ENCODE measurements at places on chromosomes 1 and 21.
A peak's percentile ranks its signal among the peaks of the same experiment; 100 is the strongest.

- no peak for DNase-seq
Measured at GRCh38 chr1:94063379-94063778, 57.6 kb downstream of the ABCA4 start.

DNA sequence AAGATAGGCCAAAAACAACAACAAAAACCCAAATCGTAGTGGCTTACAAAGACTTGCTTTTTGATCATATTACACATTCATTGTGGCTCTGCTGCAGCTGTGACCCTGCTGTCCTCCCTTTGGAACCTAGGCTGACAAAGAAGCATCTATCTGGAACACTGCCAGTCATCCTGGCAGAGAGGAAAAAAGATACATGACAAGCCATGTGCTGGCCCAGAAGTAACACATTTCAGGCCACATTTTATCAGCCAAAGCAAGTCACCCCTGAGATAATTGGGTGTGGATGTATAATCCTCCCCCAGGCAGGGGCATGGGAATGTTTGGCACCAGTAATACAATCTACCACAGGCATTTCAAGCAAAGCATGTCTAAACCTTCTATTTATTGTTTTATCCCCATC lies 37.2 kb upstream of the AGO1 start:
- no peak for DNase-seq

- no peak for DNase-seq
Measured at GRCh38 chr1:94716965-94717364, 103.2 kb upstream of the SLC44A3 start.

DNA sequence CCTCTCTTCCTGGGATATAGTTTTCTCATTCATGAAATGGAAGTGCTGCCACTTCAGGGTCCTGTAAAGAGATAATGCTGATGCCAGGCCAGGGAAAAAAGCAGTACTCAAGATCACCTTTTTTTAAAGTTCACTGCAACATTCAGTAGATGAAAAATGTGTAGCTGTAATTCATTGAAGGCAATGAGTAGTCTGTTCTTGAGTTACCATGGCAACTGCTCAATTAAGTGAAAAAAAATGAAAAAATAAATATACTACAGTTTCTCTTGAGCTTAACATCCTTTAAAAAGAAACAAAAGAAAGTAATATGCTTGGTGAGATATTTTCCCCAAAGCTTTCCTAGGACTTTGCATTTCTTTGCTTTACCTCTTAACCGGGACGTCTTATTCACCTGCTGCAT lies 183.3 kb downstream of the AK5 start:
- DNase-seq: no peak

DNA sequence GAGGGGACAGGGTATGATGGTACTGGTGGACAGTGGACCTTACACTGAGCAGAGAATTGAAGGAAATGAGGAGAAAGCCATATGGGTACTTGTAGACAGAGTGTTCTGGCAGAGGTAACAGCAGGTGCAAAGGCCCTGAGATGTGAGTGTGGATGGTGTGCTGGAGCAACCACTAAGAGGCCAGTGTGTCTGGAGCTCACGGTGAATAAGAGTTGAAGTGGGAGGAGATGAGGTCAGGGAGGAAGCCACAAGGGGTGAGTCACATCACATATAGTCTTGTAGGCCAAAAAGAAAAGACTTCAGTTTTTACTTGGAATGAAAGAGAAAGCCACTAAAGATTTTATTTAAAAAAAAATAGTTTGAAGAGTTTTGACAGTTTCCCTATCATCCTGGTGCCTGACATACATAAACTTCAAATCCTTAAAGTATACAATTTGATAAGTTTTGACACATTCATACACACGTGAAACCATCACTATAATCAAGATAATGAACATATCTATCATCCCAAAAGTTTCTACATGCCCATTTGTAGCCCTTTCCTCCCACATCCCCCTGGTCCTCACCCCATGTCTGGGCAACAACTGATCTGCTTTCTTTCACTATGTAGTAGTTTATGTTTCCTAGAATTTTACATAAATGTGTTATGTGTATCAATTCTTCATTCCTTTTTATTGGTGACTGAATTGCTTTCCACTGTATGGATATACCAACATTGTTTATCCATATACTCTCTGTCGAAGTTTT lies 148.4 kb downstream of the GPATCH2 start:
- no peak for DNase-seq

DNA sequence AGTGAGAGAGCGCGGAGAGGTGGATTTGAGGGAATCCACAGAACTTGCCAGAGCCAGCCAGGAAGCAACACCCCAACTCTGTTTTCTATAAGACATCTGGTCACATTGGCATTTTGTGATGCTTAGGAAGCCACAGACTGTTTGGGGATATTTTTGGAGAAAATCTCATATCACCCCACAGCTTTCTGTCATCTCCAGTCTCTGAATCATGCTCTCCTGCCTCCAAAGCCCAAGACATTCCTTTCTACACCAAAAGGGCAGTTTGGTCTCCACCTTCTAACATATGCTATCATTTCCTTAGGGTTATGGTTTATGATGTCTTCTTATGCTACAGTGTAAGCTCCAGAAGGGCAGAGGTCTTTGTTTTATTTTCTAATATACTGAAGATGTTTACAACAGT lies 14.4 kb upstream of the BCL10 start:
- no peak for DNase-seq

- DNase-seq: no peak
Measured at GRCh38 chr1:183149273-183149672, 36.8 kb upstream of the LAMC2 start.

- DNase-seq: no peak
Measured at GRCh38 chr1:214396330-214396729, 115.4 kb downstream of the SMYD2 start.

GRCh38 chr1:234916840-234917239 lies 211.8 kb downstream of the TOMM20 start:
- no peak for DNase-seq

DNA sequence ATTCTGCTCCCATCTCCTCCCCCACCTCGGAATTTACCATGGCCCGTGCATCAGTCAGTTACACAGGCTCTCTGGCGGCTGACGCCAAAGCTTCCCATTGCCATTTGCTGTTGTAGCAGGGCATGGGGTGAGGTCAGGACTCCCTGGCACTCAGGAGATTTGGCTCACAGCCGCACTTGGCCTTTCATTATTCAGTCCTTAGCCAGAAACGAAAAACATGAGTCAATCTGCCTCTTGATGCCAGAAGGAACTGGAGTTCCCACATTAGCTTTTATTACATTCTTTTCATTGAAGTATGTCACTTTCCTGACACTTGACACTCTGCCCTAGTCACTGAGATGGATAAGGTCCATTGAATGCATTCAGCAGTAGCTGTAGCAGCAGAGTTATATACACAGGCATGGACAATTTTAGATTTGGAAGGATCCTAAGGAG lies 260.6 kb downstream of the CACNA1E start:
- no peak for DNase-seq

- DNase-seq: no peak
Measured at GRCh38 chr21:35724156-35724555, 336.2 kb downstream of the SETD4 start.

DNA sequence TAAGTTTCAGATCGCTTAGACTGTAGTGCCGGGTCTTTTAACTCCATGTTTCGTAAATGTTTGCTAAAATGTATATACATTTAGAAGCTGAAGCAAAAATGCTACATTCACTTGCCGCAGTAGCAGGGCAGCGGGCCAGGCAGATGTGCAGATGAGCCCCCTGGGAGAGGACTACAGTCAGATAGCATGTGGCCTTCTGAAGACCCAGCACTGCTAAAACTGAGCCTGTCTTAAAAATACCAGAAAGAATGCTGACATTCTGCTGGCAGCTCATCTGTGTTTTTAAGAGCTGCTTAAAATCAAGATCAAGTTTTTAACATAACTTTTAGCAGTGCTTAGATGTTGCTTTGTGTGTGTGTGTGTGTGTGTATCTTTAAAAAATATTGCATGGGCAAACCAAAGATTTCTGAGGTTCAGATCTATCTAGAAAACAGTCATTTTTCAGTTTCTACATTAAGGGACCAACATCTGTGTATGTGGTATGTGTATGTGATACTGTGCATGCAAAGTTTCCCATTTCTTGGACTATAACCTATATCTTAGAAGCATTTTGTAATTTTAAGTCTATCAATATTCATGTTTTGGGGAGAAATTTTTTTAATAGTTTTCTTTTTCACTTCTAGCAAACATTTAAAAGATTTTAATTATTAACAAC lies 31.7 kb downstream of the CHRM3 start:
- DNase-seq: no peak

GRCh38 chr21:24147674-24148073 lies 1459.6 kb downstream of the MRPL39 start:
- no peak for DNase-seq

- no peak for DNase-seq
Measured at GRCh38 chr1:112244131-112244530, 151.9 kb upstream of the CTTNBP2NL start.

GRCh38 chr21:44365967-44366585 lies 12.7 kb downstream of the TRPM2 start:
- DNase-seq: peak; percentile 43

DNA sequence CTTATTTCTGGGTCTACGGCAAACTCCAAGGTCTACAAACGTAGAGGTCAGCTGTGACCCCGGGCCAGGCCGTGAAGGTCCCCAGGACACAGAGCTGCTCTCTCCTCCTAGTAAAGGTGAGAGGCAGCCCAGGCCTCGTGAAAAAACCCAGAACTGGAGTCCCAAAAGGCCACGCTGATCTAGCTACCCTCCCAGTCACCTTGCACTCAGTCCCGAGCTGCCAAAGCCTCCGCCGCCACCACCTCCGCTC lies 125 bp downstream of the ATP5PF start:
- no peak for DNase-seq

GRCh38 chr1:176058686-176059085 lies 148.4 kb downstream of the COP1 start:
- no peak for DNase-seq

DNA sequence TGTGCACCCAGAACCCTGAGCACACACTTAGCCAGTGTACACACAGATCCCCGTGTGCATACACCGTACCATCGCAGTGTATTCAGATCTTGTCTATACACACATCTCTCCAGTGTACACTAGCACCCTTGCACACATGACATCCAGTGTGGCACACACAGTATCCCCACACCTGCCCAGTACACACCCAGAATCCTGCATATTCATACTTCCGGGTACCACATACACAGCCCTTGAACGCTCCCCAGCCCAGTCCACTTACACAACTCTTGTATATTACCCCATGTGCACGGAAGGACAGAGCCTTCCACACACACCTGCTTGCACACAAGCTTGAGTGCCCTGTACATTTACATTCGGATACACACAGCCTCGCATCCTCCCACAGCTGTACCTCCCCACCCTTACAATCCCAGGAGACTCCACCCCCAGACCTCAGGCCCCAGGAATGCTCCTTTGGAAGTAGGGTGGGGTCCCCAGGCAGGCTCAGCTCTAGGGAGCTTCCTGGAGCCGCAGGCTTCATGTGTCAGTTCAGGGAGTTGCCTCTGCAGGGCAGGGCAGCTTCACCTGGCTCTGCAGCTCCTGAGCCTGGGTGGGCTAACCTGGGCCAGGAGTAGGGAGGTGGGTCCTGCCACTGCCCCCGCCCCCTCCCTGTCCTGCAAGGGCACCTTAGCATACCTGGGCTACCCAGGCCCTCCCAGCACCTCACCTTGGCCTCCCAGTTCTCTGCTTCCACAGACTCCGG lies 46.2 kb downstream of the AHDC1 start:
- DNase-seq: no peak

DNA sequence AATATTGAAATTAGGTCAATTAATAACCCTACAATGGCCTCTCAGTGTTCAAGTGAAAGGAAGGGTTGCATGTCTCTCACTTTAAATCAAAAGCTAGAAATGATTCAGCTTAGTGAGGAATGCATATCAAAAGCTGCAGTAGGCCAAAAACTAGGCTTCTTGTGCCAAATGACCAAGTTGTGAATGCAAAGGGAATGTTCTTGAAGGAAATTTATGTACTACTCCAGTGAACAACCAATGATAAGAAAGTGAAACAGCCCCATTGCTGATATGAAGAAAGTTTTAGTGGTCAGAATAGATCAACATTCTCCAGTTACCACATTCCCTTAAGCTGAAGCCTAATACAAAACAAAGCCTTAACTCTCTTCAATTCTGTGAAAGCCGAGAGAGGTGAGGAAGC lies 10.0 kb downstream of the MAEL start:
- no peak for DNase-seq

DNA sequence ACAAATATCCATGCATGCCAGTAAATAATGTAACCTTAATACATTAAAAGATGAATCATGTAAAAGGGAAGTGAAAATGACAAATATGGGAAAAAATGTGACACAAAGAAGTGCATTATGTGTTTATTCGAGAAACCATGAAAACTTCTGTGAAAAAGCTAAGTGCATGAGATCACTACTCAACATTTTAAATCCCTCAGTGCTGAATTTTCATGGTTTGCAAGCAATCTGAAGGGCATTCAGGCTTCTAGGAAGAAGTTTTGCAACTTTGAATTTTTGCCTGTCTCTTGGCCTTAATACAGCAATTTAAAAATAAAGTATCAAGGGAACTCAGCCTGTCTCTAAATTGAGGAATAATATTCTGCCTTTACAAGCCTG lies 78.2 kb downstream of the MAP3K7CL start:
- DNase-seq: no peak

DNA sequence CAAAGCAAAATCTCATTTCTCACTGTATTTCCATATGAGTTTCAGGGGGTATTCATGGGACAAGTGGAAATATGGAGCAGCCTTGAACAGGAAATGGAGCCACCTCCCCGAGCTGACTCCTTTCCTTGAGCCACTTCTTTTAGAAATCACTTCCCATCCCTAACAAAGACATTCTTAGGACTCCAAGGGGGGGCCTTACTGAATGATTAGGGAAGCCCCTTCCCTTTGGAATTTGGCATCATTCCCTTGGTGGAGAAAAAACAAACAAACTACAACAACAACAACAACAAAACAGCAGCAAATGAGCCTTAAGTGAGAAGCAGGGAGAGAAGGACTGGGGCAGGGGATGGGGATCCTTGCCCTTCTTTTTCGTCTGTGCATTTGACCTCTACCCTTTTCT lies 278.3 kb downstream of the ZNF648 start:
- DNase-seq: no peak

GRCh38 chr1:174134003-174134659 lies 25.2 kb upstream of the RABGAP1L start:
- DNase-seq: no peak

DNA sequence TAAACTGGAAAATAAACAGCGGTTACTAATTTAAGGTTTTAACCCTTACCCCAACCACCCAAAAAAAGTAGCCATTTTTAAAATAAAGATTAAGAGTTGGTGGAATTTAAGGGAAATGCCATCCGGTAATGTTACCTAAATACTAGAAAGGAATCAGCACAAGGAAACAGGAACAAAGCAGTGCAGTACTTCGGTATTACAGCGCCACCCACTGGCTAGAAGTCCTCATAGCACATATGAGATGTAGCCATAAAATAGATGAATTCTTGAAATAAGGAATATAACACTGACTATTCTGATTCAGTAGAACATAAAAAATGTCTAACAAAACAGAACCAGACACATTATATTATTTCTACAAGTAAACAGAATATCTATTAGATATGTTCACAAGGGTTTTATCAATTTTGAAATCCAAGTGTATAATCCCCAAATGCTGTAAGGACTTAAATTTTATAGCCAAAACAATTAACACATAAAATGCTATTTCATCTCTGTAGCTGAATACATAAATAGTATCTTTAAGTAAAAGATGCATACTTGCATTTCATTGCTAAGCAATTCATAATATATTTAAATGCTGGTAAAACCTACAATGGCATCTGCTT lies 58.8 kb downstream of the FRRS1 start:
- DNase-seq: peak; percentile 77

All from spleen (tissue), 13 donors.